NCI-H446 (cell line): ENCODE measurements at places on chromosomes 11 and 22.

GRCh38 chr11:57155400-57155799 is 26.4 kb upstream of the LRRC55 start:
- DNase-seq = no peak

DNA sequence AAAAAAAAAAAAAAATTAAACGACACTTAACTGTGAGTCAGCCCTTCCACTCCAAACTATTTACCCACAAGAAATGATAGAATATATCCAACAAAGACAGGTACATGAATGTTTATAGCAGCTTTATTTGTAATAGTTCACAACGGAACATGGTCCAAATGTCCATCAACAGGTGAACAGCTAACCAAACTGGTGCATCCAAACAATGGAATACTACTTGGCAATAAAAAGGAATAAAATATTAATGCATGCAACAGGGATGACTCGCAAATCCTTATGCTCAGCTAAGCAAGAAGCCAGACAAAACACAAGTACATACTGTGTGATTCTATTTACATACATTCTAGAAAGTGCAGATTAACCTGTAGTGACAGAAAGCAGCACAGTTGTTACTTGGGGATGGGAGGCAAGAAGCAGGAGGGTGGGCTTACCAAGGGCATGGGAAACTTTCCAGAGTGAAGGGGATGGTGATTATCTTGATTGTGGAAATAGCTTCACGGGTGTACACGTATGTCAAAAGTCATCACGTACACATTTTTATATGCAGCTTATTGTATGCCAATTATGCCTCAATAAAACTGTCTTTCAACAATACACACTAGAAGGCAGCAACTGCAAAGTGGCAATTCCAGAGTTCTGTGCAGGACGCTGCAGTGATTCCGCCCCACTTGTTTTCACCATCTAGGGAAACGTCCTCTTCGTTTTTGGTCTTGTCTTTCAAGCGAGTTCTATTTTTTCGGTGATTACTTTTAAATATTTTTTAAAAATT is 6.7 kb upstream of the SF1 start:
- DNase-seq = no peak

DNA sequence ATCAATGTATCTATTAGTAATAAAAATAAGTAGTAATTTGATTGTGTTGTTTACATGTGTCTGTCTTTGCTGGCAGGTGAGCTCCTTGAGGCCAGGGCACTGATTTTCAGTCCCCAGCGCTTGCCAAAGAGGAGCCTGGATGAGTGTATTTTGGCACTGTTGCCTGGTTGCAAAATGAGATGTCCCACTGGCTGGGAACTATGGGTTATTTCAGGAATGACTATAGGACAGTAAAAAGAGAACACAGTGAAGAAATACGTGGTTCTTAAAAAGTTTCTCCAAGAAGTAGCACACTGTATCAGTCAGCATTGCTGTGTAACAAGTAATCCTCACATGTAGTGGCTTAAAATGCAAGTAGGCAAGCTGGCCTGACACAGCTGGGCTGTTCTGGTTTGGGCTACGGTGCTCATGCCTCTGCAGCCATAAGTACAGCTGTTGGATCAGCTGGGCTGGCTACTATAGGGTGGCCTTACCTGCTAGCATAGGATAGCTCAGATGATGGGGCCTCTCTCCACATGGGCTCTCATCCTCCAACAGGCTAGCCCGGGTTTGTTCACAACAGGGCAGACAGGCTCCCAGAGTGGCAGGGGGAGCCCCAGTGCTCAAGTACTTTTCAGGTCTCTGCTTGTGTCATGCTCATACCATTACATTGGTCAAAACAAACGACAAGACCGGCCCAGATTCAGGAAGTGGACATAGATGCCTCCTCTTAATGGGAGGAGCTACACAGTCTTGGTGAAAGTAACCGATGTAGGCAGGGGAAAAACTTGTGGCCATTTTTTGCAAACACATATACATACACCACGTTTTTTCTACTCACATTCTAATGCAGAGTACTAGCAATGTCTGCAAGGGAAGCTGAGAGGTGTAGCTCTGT is 399.1 kb downstream of the LARGE1 start:
- no peak for DNase-seq

GRCh38 chr11:46238078-46238966 is 39.1 kb upstream of the CREB3L1 start:
- no peak for DNase-seq

GRCh38 chr22:50436841-50437341 is 37.9 kb downstream of the SBF1 start:
- DNase-seq = no peak

DNA sequence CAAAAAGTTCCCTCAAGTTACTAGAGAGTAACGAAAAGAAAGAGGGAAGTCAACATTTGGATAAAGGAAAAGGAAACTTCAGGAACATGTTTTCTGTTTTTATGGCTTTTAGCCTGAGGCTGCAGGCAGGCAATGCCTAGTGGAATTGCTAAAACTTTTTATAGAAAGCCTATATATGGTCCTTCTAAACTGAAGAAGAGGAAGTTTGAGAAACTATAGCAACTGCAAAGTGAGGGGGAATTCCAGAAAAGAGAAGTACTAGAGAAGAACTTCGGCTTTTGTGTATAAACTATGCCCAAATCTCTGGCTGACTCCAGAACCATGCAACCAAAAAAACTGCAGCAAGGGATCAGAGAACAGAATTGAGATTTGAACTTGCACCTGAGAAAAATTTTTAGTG is 74.3 kb upstream of the ARHGAP42 start:
- DNase-seq = no peak

DNA sequence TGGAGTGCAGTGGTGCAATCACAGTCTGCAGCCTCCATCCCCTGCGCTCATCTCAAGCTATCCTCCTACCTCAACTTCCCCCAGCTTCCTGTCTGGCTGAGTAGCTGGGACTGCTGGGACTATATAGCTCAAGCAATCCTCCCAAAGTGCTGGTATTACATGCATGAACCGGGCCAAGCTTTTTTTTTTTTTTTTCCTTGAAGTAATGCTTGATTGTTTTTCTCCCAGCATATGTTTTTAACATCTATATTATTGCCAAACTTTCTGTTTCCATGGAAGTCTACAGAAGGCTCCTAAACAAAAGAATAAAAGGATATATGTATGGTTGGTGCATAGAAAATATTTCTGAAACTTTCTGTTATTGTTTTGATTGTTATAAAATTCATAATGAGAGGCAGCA is 853.6 kb downstream of the KCNA4 start:
- DNase-seq = no peak

DNA sequence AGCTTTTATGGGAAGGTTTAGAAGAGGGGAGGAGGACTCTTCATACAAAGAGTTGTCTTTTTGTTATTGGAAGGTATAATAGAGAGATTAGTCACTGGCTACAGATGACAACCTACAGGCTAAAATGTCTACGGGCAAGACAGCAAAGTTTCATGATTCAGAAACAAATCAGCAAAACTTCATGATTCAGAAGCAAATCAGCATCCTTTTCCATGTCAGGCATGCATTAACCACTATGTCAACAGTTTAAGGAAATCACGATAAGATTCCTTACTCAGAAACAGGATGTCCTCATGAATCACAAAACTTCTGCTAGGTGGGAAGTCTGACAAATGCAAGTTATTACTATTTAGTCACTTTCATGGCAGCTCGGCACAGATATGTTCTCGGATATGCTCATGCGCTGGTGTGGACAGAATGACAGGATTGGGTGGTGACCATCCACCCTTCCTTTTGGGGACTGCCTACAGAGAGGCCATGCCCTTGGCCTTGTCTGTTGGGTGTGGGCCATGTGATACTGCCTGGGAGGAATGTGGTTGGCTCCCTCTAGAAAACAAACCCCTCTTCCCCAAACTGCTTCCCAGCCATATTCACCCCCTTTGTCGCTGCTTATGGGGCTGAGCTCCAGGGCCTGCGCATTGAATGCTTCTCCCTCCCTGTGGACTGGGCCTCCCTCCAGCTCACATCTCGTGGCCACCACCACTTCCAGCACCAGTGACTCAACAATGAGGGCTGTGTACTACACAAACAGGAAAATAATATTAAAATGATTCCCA is 10.1 kb downstream of the C11orf91 start:
- no peak for DNase-seq

DNA sequence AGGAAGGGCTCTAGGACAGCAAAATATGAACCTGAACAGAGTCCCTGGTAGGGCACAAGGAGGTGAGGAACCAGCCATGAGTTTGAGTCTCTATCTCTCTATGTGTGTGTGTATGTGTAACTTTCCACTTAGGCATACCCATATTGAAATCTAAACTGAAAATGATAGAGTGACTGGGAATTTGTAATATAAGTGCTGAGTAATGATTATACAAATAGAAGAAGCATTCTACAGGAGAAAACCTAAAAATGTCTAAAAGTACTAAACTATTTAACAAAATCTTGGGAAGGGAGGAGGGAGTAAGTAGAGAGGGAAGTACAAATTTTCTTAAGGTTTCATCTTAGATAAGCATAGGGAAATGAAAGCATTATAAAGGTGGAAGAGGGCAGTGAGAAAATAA is 97.1 kb upstream of the ZC3H12C start:
- no peak for DNase-seq

DNA sequence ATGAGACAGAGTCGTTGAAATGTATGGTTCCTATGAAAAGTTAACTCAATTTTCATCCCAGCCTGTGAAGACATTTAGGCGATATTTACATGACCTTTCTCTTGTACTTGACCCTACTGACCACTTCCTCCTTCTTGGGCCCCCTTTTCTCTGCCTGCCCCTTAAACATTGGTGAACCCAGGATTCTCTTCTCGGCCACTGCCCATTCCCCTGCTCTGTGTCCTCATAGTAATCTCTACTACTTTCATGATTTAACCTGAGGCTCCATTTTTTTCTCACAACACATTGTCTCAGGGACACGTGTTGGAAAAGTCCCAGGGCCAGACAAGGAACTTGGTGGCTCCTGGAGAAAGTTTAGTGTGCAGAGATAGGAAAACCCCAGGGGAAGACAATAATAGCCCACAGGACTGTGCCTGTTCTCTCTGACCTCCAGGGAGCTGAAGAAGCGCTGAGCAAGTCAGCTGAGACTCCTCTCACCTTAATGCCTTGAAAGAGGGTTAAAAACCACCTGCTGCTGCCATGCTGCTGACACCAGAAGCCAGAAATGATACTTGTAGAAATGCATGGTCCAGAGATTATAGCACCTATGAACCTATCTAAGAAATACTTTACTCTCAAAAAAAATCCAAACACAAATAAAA is 42.5 kb upstream of the SPATA19 start:
- no peak for DNase-seq

GRCh38 chr22:39283322-39284141 is 35.9 kb downstream of the RPL3 start:
- DNase-seq = no peak

GRCh38 chr22:21933910-21934309 is 18.7 kb downstream of the PPM1F start:
- DNase-seq = no peak

DNA sequence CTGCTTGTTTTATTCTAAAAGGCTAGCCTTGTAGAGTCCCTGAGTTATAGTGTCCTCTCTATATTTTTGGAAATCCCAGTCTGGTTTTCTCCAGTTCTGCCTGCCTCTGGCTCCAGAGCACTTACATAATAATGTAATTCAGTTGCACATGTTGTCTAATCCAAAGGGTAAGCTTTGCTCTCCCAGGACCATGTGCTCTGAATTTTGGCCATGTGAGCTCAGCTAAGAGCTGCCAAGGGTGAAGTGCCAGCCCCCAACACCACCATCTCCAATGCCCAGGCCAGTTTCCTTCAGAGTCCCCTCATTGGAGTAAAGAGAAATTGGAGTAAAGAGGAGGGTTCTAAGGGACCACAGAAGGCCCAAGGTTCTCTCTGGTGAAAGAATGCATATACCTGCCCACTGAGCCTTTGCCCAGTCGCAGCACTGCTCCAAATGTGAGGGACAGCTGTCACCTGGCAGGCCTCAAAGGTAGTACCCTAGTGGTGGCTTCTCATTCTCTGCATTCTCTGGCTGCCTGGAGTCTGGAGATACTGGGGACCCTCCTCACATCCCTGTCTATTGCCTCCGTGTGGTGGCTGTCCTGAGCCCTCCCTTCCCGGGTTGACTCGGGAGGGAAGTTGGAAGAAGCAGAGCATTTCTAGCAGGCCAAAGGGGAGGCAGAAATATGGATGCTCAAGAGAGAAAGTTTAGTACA is 4.9 kb downstream of the CRY2 start:
- no peak for DNase-seq

GRCh38 chr11:119352857-119353260 is 6.4 kb upstream of the MFRP start:
- DNase-seq = peak; percentile 41

DNA sequence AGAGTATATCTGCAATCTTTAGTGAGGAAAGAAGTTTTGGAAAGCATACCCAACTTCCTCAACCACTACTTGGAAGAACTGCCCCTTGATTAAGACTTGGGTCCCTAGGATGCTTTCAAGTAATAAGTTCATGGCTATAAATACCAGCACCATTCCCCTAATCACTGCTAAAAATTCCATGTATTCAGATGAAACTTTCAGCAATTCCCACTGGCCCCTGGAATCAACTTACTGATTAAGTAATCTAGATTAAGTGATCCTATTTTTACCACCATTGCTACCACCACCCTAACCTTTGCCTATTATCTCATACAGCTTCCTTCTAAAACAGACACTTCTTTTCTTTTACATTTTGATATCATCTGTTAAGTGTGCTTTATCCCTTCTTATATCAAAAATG is 10.5 kb downstream of the PICALM start:
- DNase-seq = no peak

- no peak for DNase-seq
These were observed 42.9 kb downstream of the LRRC32 start for GRCh38 chr11:76627606-76628005.

GRCh38 chr22:50199829-50200460 is 866 bp upstream of the SELENOO start:
- DNase-seq = no peak
